Glomerular endothelial cell (primary cell): ENCODE measurements at places on chromosomes 4 and X.
A peak's percentile ranks its signal among the peaks of the same experiment; 100 is the strongest.

DNA sequence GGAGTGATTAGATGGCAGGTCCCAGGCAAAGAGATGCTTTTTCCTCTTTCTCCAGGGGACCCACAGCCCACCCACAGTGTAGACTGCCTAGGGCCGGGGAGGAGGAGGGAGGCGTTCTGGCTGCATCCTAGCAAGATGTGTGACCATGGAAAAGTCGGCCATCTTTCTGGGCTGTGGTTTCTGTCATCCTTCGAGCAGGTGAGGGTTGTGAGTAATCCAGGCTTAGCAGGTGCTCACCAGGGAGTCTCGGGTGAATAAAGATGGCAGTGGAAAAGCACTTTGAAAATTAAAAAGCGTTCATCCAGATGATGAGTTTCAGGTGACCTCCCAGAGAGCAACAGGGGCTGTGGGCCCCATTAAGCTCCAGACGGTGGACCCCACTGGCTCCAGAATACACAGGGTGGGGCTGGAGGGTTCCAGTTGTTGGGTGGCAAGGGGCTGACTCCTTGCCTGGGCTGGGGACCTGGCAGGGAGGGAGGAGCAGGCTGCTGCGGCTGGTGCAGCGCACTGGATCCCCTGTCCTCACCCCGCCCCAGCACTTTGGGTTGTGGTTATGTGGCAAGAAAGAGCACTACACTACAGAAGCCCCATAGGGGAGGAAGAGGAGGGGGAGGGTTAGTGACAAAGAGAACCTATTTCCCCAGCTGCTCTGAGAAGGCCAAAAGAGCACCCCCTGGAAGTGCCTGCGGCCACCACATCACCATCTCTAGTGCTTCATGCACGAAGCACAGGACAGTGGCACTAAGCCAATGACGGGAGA lies 23.7 kb downstream of the ELF4 start:
- DNase-seq = no peak

GRCh38 chr4:124282301-124282898 lies 430.1 kb downstream of the ANKRD50 start:
- no peak for DNase-seq

DNA sequence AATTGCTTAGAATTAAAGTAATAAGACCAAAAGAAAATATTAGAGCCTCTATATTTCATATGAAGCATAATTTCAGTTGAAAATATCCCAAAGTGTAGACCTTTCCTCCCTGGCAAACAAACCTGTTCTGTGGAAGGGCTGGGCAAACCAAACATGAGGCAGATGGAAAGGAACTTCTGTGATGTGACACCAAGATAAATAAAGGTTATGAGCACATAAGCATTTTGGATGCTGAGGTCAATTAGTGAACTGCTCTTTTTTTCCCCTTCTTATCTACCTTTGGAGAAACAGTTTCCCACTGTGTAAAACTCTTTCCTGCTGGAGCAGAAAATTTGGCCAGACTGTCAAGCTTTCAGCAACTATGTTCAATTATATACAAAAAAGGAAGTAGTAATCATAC lies 109.6 kb upstream of the STIM2 start:
- no peak for DNase-seq

GRCh38 chr4:16154451-16154850 lies 70.6 kb upstream of the PROM1 start:
- DNase-seq = no peak

GRCh38 chr4:150680651-150681050 lies 98.7 kb downstream of the MAB21L2 start:
- DNase-seq = no peak

DNA sequence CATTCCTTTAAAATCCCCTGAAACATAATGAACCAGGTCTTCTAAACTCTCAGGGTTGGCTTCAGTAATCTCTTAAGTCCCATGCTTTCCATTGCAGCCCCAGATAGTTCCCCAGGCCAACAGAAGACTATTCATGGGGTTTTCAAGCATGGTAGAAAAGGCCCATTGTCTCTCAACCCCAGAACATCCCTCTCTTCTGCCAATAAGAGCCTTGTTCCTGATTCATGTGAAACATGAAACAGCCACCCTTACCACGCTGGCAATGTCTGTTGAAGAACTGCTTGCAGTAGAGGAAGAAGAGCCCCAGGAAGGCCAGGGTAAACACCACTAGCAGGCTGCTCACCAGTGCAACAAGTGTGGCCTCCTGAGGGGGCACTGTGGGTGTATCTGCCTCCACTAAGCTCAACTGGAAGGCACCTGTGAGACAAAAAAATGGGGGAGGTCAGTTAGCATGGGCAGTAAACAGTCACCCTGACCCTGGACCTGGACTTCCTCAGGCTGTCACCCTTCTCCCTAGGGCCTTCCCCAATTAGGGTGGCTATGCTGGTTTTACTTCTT lies 36.4 kb downstream of the EDA2R start:
- DNase-seq = no peak

DNA sequence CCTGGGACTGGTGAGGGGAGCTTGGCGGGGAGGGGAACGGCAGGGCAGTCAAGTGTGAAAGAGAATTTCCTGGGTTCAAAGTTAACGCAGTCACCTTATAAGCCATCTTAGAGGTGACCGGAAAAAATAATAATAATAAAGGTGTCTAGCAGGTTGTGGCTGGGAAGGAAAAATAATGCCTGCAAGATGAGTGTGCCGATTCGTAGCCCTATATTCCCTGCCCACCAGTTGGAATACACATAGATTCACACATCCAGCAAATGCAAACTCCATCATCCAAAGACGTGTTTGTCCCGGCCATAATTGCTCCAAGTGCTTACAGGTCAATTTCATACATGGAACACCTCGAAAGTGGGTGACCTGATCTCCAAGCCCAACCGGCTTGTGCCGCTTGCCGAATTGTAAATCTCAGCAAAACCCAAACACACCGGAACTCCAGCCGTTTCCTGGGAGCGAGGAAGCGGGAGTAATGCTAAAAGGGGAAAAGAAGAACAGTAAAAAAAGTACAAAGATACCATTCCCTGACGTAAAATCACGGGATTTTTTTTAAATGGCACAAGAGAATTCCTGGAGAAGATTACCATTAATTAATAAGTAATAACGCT lies 1.3 kb upstream of the FAT1 start:
- DNase-seq = no peak

DNA sequence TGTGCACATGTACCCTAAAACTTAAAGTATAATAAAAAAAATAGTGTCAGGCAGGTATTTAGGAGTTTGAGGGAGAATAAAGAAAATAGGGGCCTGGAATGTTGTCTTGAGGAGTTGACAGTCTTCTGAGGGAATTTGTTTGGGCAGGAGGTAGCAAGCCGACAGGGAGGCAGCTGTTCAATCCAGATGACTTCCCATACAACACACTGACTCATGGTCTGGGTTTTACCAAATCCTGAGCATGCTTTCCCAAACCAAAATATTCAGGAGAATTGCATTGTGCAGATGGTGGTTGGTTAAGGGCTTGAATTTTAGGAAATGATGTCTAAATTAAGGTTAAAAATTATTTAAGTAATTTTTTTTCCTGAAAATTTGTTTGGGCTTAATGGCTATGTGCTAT lies 430.0 kb downstream of the INPP4B start:
- no peak for DNase-seq

DNA sequence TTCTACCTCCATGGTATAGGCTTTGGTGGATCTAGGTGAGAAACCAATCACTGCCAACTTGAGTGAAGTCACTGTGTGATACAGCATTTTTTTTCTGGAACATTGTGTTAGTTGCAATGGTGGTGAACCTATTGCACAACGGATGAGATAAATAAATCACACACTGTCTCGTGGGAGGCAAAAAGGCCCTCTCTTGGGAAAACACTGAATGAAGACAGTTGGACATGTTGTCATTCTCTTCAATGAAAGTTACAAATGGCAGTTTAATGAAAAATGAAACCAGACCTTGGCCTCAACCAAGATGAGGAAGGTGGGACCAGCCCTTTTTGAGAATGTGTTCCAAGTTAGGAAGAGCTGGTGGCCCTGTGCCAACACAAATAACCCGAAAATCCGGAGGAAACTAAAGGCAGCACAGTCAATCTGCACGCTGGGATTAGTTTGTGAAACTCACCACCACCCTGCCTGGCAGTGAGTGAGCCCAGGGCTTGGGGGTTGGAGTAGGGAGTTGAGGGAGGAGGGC lies 5.4 kb upstream of the ADGRG2 start:
- no peak for DNase-seq

DNA sequence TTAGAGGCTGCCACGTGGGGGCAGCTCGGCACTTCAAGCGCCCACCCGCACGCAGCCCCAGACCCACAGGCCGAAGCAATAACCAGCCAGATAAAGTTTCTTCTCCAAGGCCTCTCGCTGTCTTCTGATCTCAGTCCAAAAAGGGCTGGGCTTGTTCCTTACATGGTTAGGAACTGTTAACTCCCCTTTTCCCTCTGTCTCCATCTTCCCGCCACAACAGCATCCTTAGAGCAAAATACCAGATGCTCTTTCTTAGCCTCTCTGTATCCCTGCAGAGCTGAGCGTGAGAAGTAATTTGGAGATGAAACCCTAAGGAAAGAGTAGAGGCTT lies 23.4 kb upstream of the KIAA1210 start:
- DNase-seq = no peak

GRCh38 chr4:69497886-69498395 lies 2.2 kb upstream of the UGT2B4 start:
- DNase-seq = no peak

GRCh38 chr4:70564033-70564432 lies 28.0 kb upstream of the AMBN start:
- DNase-seq = no peak

- DNase-seq = no peak
Measured at GRCh38 chr4:128298852-128299251, 11.2 kb upstream of the PGRMC2 start.

DNA sequence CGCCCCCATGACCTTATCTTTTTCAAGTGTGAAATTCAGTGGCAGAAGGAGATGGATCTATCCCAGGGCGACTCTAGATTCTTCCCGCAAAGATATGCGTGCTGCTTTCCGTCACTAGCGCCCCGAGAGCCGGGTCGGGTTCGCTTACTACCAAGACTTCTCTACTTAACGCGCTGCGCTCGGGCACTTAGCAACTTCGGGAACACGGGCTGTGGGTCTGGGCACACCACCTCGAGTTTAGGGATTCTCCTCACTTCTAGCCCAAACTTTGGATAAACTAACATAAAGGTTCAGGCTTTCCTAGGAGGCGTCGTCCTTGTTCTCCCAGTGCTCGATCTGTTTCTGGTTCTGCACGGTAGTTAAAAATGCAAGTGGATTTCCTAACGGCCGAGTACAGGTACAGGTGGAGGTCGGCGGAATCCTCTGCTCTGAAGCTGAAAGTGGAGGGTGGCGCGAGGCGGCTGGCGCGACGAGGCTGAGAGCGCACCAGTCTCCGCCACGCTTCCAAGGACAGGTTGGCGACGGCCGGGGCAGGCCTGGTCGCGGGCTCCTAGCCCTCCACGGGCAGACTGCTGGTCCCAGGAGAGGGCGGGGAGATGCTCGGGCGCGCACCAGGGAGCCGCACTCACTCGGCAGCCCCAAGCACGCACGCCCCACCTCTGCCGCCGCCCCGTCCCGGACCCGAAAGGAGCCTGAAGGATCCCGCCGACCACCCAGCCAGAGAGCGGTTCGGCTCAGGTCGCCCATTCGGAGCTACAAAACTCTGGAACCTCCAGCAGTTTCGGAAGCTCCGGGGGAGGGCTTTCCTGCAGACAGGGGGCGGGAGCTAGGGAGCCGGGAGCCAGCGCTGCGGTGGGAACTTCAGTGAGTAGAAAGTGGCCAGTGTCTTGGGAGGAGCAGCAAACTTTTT lies 100.8 kb upstream of the TENM3 start:
- DNase-seq = no peak

- DNase-seq = no peak
Measured at GRCh38 chrX:147733369-147733768, 178.3 kb upstream of the FMR1 start.

- DNase-seq = no peak
Measured at GRCh38 chr4:172393220-172393619, 580.0 kb downstream of the GALNTL6 start.

DNA sequence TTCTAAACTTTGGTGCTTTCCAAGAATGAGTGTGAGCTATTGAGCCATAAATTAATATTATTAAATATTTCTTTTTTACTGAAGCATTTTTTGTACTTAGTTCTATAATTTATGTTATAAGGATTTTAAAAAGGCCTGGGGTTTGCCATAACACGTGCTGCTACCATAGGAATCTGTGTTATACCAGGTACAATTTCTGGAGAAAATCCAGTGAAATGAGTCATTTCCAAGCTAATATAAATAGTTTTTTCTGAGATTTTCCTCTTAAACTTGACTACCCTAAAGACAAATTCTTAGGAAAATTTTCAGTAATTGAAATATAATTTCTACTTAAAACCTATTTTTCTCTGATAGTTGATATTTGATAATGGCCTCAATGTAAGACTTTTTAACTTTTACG lies 130.8 kb downstream of the TLL1 start:
- DNase-seq = no peak

DNA sequence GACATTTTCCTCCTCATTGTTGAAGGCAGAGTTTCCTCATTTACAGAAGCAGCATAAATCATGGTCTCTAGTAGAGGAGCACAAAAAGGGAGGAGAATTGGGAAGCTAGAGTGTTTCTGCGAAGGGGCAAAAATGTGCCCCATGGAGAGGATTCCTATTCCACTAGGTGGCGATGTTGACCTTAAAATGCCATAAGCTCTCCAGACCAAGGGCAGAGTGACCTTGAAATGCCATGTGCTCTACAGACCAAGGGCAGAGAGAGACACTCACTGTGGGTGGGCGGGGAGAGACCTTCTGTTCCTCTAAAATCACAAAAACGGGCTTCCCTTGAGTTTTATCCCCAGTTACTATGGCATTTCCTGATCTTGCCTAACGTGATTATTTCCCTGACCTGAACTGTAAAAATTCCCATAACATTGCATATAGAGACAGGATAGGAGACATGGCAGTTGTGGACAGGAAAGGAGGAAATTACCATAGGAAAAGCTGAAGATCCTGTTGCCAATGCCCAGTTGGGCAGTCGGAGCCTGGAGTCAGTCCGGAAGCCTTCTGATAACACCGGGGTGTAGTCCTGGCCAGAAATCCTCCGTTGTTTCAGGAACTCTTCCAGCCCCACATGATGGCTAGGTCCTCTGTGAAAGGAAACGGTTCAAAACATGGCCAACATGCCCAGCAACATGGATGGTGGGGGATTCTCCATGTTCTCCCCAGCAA lies 567.7 kb downstream of the MAGEB5 start:
- peak; percentile 71 for DNase-seq

GRCh38 chr4:79904331-79904730 lies 168.7 kb downstream of the ANTXR2 start:
- DNase-seq = no peak

DNA sequence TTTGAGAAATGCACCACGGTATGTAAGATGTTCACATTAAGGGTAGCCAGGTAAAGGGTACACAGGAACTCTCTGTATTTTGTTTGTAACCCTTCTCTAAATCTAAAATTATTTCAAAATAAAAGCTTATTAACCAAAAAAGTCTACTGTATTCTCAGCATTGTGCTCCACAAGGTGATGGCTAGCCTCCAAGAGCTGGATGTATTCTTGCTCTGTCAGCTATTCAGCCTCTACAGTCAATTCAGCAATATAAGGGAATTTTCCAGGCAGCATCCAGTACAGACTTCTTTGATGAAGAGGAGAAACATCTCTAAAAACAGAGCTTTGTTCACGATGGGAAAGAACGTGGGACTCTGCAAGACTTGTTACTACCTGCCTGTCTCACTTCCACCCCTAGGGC lies 63.5 kb upstream of the MAOA start:
- no peak for DNase-seq
